ENCODE measurements at places on chromosomes 5 and 9.

DNA sequence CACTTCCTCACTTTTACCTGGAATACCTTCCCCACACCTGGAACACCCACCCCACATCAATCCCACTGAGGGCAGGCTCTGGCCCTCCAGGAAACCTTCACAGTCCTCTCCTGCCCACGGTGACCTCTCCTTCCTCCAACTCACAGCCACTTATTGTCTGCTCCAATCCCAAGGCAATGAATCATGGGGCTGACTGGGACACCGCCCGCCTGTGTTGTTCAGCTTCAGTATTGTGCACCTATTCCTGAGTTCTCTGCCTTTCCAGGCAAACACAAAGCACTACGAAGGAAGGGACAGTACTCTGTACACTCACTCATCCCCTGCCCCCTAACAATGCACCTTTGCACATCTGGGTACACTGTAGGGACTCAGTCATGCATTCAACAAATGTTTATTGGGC lies 7.3 kb downstream of the PCDH1 start:
- no peak for DNase-seq

- DNase-seq: no peak
Observed at GRCh38 chr5:78889369-78890140, 95.6 kb downstream of the ARSB start.

DNA sequence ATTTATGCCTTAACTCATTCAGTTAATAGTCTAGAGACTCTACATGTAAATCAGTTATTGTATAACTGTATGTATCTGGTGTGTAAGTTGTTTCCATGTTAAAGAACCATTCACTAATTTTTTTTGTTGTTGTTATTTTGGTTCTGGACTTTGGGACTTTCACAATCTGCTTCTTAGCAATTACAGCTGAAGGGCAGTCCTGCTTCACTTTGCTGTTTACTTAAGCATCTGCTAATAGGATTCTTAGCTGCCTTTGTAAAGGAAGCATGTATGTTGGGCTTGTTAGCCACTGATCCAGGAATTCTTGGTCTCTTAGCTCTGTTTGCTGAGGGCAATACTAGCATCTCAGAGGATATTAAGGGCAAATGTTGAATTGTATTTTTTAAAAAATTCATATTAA lies 97.0 kb downstream of the FOCAD start:
- no peak for DNase-seq

DNA sequence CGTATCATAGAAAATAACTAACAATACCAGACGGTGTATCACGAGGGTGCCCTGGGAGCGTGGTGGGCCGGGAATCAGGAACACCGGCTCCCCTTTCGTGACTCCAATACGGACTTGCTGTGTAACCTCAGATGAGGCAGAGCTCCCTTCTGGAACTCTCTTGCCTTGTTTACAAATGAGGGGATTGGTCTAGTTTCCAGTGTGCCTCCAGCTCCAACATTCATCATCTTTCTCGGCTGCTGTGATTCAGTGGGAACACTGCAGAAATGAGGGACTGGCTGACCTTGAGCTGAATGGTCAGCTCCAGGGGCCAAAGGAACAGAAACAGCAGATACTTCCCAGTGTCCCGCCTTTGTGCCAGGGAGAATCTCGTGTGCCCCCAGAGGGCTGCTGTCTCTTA lies 22.6 kb upstream of the TGFBI start:
- DNase-seq: no peak

DNA sequence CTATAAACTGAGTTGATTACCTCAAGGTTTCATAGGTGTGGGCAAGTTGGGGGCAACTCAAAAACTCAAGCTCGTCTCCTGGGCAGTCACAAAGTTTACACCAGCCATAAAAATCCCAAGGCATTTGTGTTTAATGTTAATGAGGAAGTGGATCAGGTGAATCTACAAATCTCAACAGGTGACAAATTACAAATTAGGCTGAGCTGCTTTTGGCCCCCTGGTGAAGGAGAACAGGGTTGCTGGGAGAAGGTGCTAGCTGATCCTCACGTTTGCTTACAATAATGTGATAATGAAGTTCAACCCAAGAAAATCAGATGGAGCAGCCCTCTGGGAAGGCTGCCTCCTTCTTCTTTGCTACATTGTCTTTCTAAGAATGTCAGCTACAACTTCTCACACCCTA lies 488.4 kb upstream of the DMAC1 start:
- no peak for DNase-seq

GRCh38 chr9:19903076-19903475 lies 114.2 kb upstream of the SLC24A2 start:
- no peak for DNase-seq

Data from NCI-H526 (cell line).